ENCODE measurements at places on chromosomes 7 and 10.

GRCh38 chr7:70036695-70037094, 438.4 kb downstream of the AUTS2 start:
- no peak for DNase-seq

GRCh38 chr7:94414481-94414880, 19.8 kb downstream of the COL1A2 start:
- no peak for DNase-seq

DNA sequence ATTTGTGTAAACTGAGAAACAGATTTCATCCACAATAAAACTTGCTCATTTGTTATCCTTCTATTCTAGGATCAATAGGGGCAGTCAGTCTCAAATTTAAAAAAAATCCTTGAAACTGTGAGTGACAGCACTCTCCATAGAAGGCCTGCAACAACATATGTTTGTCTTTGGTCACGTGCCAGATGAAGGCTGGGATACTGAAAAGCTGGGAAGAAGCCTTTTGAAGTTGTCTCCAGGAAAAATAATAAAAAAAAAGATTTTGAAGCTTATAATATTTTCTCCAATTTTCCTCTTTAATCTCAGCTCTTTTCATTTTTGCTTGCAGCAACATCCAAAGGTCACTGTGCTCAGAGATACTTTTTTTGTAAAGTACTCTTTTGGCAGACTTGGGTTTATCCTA, 128.6 kb upstream of the SLC26A5 start:
- DNase-seq, result no peak

- DNase-seq, result no peak
Measured at GRCh38 chr10:74510594-74510993, 315.8 kb upstream of the KAT6B start.

GRCh38 chr10:118712080-118712479, 42.7 kb downstream of the CACUL1 start:
- DNase-seq, result no peak

- no peak for DNase-seq
Measured at GRCh38 chr10:97089209-97089870, 96.4 kb downstream of the SLIT1 start.

DNA sequence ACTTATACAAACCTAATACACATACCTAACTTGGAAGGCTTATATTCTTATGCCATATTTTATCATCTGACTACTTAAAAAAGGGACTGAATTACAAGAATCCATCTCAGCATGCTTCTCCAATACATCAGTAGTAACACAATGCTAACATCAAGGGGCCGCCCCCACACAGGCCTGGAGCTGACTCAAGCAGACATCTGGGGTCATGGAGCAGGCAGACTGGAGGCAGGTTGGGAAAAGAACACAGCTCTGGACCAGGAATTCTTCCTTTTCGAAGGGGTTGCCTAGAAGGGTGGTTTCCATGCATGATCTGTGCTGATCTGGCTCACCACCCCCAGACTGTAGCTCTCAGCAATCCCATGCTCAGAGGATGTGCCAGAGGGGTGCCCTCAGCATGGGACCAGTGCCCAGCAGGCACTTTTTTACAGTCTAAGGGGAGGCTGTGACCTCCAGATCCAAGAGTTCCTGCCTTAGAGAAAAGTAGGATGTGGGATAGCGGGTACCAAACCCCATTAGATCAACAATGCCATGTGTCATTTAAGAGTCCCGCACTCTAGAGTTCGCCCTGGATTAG, 26.1 kb upstream of the DUSP5 start:
- DNase-seq, result no peak

DNA sequence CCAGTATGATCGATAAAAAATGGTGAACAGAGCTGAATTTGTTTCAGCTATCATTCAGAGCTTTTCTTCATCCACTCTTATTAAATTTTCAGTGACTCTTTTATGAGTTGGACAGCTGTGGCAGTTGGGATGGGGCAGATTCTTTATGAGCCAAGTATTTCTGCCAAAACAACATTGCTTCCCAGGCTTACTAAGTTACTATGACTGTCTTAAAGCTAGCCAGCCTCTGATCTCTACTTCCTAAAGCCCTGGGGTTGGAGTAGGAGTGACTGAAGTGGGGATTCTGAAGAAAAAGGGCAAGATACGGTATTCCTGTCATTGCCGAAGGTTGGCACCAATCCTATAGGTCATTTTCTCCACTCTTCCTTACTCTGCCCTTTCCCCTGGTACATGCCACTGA, 12.7 kb downstream of the RPP30 start:
- DNase-seq, result no peak

DNA sequence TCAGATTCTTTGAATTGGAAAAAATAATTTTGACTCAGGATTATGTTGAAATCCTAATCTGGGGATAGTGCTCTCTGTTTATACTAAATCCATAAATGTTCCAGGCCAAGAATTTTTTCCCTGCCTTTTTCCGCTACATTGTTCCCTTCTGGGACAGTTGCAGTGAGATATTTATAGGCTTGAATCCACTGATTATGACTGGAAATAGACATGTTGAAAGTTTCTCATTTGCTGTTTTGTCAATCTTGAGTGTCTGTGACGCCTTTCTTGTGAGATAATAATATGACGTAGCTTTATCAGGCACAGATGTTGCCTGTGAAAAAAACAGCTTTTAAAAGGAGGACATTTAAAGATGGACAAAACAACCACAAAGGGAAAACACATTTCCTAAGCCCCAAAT, 155.9 kb downstream of the ARID5B start:
- no peak for DNase-seq

- DNase-seq, result no peak
Measured at GRCh38 chr10:688312-689120, 952 bp downstream of the DIP2C start.

DNA sequence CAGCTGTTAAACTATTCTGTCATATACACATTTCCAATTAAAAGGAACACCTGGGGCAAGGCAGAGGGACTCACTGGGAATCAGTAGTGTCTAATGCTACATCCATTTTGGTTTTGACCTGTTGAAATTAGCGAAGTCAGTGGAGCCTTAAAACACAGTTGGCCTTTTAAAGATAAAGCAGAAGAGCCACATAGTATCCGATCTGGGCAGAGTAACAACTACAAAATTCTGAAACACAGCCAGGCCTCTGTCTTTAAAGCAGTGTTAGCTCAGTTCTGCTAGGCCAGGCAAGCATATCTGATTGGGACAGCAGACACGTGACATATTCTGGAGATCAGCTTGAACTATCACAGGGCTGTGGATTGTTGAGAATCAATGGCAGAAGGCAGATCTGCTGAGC, 117.5 kb upstream of the WNT16 start:
- no peak for DNase-seq

DNA sequence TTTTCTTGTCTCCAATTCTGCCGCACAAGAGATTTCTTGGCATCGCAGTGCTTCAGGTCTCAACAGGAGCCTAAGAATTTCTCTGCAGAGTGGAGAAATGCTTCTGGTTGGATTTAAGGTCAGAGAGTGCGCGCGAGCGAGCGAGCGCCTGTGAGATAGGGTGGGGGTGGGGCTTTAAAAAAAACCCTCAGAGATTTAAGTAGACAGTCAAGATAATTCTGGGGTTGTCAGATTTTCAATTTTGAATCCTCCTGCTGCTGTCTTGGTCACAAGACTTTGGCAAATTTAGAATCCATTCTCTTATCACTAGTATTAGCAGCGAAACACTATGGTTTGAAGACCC, 49.7 kb downstream of the CPEB3 start:
- DNase-seq, result no peak

DNA sequence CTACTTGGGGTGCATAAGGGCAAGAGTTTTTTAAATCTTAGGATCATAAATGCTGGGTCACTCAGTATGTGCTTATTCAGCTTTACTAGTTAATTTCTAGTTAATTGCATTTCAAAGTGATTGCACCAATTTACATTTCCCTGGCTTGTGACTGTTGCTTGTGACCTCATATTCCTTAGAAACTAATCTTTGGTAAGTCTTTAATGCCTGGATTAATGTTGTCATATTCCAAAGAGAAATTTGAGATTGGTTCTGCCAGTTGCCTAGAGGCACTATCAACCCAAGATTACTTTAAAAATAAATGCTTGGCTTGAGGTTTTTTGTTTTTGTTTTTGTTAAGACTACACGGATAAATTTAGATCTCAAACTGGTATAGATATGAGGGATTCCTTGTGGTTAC, 103.1 kb downstream of the ANK3 start:
- DNase-seq, result no peak

- no peak for DNase-seq
Measured at GRCh38 chr7:47725031-47725780, 143.3 kb upstream of the TNS3 start.

All from CD4-positive, alpha-beta T cell treated with Interleukin-21 for 1 hour (primary cell).